ENCODE measurements at places on chromosomes 5 and 9.

DNA sequence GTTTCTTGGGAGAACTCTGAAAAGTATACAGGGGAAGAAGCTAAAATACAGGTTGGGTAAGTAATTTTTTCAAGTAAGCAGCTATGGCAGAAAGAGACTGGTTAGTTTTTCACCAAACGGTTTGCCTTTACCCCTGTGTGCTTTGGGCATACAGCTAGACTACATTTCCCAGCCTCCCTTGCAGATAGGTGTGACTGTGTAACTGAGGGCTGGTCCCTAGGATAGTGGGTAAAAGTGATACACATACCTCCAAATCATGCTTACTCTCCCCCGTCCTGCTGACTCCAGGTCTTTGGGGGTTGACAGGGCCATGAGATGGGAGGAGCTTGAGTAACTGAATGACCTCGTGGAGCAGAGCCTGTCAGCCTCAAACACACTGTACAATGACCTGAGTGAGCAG, 208.6 kb upstream of the GDNF start:
- no peak for DNase-seq

- no peak for DNase-seq
These were observed 809.0 kb downstream of the KCTD16 start for GRCh38 chr5:144979516-144980264.

DNA sequence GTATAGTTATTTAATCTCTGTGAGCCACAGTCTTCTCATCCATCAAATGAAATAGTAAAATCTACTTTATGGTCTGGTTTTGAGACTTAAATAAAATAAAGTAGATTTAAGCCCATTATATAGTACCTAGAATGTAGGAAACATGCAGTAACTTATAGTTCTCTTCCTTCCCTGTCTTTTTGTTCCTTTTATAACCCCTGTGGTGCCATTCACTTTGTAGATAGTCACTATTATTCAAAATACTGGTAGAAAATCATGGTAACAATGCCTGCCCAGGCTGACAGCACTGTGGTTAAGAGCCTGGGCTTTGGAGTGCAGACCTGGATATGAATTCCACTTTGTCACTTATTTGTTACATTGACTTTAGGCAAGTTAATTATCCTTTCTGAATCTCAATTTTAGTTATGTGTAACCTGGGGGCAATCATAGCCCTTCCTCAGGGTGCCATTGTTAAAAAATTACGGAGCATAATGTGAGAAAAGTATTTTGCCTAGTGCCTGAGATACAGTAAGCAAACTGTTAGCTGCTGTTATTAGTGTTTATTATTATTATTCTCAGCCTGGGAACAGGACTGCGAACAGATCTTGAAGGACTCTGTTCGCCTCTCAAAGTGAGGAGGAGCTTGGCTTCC, 100.4 kb downstream of the RALGPS1 start:
- DNase-seq, result no peak

DNA sequence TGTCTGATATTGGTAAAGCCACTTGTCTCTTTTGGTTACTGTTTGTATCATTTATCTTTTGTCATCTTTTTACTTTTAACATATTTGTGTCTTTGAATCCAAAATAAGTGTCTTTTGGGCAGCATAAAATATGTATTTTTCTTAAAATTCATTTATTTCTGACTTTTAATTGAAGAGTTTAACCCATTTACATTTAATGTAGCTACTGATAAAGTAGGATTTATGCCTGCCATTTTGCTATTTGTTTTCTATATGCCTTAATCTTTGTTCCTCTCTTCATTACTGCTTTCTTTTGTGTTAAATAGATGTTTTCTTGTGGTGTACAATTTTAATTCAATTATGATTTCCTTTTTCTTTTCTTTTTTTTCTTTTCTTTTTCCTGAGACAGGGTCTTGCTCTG, 60.9 kb downstream of the ESM1 start:
- DNase-seq, result no peak

GRCh38 chr9:38118862-38119438, 49.9 kb upstream of the SHB start:
- DNase-seq, result no peak

DNA sequence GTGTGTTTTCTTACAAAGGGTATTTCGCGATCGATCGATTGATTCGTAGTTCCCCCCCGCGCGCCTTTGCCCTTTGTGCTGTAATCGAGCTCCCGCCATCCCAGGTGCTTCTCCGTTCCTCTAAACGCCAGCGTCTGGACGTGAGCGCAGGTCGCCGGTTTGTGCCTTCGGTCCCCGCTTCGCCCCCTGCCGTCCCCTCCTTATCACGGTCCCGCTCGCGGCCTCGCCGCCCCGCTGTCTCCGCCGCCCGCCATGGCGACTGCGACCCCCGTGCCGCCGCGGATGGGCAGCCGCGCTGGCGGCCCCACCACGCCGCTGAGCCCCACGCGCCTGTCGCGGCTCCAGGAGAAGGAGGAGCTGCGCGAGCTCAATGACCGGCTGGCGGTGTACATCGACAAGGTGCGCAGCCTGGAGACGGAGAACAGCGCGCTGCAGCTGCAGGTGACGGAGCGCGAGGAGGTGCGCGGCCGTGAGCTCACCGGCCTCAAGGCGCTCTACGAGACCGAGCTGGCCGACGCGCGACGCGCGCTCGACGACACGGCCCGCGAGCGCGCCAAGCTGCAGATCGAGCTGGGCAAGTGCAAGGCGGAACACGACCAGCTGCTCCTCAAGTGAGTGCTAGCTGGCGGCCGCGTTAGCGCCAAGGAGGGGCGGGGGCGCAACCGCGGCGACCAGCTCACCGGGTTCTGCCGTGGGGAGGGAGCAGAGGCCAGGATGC, 480 bp downstream of the LMNB1 start:
- DNase-seq, result peak; percentile 87

- no peak for DNase-seq
These were observed 72.2 kb downstream of the SLC12A2 start for GRCh38 chr5:128155776-128156175.

- no peak for DNase-seq
These were observed 39.4 kb downstream of the HOMER1 start for GRCh38 chr5:79474367-79475151.

GRCh38 chr5:143262393-143263174, 140.9 kb downstream of the NR3C1 start:
- no peak for DNase-seq

GRCh38 chr9:92538541-92538940, 2.8 kb upstream of the ECM2 start:
- no peak for DNase-seq

DNA sequence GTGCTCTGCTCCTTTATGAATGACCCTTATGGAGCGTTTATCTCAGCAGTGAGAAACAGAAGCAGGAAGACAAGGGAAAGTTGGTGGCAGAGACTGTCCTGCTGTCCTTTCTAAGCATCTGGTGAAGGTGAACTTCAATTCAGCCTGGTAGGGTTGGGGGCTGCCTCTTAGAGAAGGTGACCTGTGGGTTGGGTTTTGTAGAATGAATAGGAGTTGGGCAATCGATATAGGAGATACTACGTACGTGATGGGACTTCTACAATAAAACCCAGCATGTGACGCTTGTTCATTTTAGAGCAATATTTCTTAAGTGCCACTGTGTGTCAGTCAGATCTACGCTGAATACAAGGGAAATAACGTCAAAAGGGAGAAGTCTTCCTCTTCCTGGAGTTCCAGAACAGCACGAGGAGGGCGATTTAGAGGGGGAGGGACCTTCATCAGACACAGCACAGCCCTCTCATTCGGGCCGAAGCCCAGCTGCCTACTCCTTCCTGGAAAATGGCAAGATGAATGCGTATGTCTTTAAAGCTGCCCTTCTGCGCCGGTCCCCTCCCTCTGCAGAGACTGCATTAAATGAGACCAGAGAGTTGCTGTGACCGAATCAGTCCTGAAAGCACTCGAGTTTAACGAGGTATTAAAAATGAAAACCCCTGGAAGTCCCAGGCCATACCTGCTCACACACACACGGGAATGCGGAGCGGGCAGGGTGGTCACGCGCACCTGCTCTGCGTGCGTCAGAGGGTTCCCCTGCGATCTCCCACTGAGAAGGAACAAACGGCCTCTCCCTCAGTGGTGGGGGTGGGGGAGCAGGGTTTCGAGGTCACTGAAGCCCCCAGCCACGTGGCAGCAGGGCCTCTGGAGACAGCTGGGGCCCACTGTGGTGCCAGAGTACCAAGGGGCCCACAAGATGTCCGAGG, 85.3 kb upstream of the SARDH start:
- DNase-seq, result peak; percentile 81

DNA sequence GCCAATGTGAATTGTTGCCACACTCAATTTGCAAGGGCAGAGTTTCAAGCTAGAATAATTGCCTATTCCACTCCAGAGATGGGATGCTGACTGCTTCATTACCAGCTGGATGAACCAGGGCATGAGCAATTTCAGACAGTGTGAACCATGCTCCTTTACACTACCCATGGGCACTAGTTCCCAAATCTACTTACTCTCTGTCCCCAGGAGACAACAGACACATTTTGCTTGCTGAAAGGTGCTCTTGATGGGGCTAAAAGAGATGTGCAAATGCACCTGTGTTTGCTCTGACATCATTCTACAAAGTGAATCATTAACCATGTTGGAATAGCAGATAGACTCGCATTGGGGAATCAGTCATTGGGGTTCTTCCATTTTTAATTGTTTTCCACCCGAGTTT, 522.3 kb upstream of the NUDT12 start:
- DNase-seq, result no peak

GRCh38 chr9:36137392-36138004, 965 bp downstream of the GLIPR2 start:
- peak; percentile 22 for DNase-seq

DNA sequence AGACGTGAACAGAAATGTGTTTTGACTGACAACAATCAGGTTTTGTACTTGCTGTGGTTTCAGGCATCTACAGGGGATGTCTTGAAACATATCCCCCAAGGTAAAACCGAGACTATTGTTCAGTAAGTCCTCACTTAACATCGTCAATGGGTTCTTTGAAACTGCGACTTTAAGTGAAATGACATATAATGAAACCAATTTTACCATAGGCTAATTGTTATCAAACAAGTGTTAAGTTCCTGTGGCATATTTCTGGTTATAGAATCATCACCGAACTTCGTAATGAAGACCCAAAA, 16.4 kb upstream of the OMD start:
- no peak for DNase-seq

DNA sequence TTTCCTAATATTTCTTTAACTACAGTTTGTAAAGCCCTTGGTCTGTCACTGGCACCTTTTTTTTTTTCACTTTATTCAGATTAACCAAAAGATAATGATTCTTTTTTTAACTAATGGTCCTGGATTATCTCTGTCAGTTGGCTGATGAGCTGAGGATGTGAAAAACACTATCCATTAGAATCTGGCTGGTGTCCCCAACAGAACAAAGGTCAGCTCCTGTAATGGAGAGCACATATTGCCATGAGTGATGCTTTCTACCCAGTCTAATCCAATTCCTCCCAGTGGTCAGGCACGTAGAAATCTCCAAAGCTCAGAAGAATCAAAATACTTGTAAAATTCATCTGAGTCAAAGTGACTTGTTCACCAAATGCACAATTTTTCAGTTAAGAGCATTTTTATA, 491.7 kb upstream of the PIK3R1 start:
- no peak for DNase-seq

- DNase-seq, result no peak
These were observed 623.3 kb downstream of the HINT1 start for GRCh38 chr5:130541617-130542221.

- peak; percentile 78 for DNase-seq
These were observed 2.4 kb downstream of the ANXA6 start for GRCh38 chr5:151154931-151155774.

- no peak for DNase-seq
These were observed 85.4 kb upstream of the CPEB4 start for GRCh38 chr5:173802670-173803165.

DNA sequence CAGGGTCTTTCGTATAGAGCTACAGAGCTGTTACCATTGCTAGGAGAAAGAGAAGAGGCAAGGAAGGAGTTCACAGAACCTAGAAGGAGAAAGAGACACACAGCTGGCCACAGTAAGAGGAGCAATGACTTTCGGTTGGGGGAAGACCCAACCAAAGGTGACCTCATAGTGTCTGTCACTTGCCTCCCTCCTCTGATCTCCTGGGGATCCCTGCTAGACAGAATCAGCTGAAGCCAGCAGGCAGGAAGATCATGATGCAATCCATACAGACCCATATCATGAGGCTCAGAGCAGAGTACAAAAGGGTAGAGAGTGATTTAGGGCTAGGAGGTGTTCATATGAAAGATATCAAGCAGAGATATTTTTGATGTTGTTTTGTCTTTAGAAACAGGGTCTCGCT, 26.0 kb upstream of the EPB41L4B start:
- no peak for DNase-seq

- DNase-seq, result peak; percentile 45
These were observed 110.8 kb downstream of the SMARCA2 start for GRCh38 chr9:2125906-2126305.

DNA sequence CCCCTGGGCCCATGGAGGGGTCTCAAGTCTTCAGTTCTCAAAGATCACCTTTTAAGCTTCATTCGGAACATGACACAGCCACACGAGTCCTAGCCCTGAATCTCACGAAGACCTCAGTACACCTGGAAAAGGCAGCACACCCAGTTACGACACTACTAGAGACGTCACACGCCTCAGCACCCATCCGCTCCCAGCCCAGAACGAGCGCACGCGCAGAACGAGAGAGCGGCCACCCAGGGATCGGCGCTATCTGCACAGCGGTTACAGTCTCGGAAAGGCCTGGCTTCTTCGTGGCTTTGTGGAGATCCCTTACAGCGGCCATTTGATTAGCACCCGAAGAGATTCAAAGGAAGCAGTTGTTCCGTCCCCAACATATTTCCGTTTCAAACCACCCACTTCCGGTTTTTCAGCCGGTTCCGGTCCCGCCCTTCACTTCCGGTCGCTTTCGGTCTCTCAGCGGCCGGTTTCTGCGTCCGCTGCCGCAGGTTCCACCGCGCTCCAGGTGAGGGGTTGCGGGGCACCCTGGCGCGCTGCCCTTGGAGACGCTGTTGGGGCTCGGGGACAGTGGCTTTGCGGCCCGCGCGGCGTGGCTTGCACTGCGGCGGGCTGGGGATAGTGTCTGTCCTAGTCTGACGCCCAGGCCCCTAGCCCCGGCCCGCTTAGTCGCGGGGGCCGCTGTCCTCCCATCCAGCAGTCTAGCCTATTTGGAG, at the start of gene UBLCP1:
Gene UBLCP1, plus strand, starts transcription at position 432 of the 710 bp plus-strand sequence. CDS start 5,626 bp downstream, outside the sequence.
- DNase-seq, result peak; percentile 94

- no peak for DNase-seq
These were observed 167.3 kb upstream of the IRX1 start for GRCh38 chr5:3428334-3428733.

DNA sequence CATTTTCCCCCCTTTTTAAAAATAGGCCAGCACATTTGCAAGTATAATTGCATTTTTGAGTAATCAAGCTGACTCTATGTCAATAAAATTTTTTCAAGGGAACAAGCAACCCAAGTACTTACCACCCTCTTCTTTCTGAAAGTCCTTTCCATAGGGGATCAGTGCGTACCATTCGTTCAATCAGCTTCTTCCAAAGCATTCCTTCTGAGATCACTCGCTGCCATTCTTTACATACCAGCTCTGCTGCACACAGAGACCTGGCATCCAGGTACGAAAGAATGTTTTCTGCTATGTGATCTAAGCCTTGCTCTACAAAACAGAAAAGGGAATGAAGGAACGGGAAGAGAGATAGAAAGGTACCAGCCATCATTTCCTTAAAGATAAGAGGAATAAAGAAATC, 106.6 kb downstream of the FBXW11 start:
- no peak for DNase-seq
